HCT116 (cell line): ENCODE measurements at places on chromosomes 2 and 18. TPM values are rescaled to one million over a fixed set of nuclear protein-coding genes. Genes with fewer than 3 reads are reported as not detected.

DNA sequence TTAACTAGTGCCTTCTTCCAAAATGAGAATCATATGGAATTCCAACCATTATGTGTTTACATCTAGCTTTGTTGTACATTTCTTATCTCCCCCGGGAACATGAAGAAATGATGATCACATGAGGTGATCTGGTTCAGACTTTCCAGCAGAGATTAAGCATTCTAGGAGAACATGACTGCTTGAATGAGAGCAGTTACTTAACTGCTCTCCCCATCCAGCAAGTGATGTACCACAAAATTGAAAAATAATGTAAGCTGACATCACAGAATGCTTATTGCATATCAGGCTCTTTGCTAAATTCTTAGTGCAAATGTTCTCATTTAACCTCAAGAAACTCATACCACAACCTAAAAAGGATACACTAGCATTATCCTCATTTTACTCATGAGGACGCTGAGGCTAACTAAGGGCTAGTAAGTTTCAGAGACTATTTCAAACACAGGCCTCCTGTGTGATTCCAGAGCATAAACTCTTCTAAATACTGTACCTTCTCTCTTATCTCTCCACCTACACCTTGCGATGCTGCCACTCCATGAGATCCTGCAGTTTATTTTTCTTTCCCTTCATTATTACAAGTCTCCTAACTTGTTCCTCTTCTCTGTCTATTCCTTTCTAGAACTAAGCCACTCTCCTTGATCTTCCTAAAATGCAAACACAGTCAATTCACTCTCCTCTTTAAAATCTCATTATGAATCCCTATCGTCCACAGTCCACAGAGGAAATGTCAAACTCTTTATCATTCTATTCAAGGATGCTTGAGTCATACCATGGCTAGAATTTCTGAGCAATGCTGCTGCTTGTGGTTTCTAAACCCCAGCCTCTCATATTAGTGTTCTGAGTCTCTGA is 1224.8 kb upstream of the ZEB2 start:
- DNase-seq, result no peak

DNA sequence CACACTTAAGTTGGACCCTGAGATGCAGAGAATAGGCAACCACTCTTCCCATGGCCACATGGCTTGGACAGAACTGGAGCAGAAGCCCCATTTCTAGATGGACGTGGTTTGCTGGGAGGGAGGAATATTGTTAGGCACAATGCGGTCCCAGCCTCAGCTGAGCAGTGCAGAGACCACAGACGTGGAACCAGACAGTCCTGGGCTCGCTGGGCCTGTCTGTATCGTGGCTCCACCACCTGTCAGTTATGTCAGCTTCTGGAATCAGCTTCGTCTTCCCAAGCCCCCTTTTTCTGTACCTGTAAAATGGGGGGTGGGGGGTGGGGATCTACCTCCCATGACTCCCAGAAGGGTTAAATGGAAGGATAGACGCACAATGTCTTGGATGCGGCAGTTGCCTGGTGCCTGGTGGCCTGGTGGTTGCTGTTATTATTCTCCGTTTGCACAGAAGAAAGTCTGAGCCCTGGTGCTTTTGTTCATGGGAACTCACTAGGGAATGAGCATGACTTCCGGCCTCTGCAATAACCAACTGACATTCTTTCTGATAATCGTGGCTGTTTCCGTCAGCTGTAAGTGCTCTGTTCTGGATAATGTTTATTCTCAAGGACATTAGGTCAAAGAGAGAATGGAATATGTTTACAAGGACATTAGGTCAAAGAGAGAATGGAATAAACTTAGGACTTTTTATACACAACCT is 31.4 kb downstream of the COLEC11 start:
- DNase-seq, result no peak

- no peak for DNase-seq
These were observed 431.8 kb upstream of the MC4R start for GRCh38 chr18:60804415-60804814.

DNA sequence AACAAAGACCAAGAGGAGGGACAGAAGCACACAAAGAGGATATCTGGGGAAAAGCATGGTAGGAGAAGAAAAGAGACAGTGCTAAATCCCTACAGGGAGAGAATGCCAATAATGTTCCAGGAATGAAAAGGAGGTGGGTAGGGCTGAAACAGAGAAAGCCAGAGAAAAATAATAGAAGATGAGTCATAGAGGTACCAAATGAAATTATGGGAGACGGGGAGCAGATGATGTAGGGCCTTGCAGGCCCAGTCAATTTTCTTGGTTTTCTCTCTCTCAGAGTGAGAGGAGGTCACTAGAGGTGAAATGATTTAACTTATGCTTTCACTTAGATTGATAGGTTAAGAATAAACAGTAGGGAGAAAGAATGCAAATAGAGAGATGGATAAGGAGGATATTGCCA is 61.5 kb downstream of the RPRM start:
- DNase-seq, result no peak

DNA sequence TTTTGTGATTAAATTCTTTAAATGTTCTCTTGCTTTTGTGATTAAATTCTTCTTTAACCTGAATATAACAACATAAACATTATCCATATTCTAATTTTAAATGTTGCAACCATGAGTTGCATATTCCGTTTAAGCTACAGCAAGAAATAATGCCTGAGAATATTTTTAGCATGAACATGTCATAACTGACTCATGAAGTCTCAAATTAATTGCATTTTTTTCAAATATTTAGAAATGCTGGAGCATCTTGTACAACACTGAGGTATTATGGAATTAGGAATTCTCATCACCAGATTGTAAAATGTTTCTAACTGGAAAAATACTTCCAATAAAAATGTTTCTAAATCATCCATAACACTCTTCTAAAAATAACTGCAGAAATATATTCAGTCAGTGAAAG is 14.7 kb downstream of the ROCK2 start:
- DNase-seq, result no peak

DNA sequence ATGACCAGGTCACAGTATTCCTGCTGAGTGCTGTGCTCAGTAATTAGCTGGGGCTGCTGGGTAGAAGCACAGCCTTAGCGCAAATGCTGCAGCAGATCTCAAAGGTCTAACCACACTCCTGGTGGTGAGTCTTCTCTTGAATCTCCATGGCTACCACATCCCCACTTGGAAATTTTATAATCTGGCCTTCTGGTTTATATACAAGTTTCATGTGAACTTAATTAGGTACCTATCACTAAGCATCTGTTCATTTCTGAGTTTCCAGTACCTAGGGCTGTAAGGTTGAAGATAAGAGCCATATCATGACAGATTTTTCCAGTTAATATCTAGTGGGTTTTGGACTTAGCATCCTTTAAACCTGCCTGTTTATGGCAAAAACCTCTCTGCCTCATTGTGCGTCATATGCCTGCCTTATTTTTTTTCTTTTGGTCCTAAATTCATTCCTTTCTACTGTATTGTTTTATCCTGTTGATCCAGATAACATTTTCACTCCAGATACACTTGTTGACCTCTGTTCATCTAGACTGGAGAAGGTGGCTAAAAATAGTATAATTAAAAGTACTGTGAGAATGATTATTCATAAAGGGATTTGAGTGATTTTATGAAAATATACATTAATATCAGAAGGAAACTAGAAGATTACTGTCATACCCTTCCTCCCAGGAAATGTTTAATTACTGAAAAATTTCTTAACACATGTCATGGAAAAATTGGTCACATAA is 168.4 kb upstream of the THUMPD2 start:
- no peak for DNase-seq

GRCh38 chr18:55585065-55585919 is 2.7 kb downstream of the TCF4 start:
- DNase-seq, result no peak

DNA sequence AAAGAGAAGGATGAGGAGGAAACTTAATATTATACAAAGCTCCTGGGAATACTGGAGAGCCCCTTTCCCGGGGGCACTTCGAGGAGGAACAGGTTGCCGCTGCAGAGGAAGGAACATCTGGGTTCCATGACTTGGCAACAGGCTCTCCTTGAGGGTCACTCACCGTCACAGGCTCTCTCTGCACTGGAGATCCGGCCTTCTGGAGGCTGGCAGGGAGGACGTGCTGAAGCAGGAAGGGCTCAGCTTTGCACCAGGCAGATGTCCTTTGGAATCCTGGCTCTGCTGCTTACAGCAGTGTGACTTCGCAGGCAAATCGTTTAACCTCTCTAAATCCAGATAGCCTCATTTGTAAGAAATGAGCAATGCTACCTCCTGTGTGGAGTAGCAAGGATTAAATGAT is 2.9 kb upstream of the DPYSL5 start:
- DNase-seq, result no peak

GRCh38 chr2:69436596-69436937 is 668 bp downstream of the NFU1 start:
- no peak for DNase-seq

GRCh38 chr18:2958819-2959298 is 54.1 kb downstream of the LPIN2 start:
- DNase-seq, result no peak

- DNase-seq, result no peak
These were observed 125.6 kb upstream of the HS6ST1 start for GRCh38 chr2:128444121-128444771.

DNA sequence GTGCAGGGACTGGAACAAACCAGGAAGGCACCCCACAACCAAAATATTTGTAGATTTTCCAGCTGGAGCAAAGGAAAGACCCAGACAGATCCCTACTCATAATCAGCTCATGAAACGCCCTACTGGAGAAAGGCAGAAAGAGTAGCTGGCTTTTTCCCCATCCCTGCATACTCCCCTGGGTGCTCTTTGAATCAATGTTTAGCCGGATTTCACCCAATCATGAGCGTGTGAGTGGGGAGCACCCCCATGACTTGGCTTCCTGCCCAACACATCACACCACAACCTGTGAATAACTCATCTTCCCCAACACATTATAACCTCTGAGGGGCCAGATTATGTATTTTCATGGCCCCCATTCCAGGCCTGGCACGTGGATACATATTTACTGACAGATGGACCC is 35.1 kb upstream of the SLC14A1 start:
- DNase-seq, result no peak

DNA sequence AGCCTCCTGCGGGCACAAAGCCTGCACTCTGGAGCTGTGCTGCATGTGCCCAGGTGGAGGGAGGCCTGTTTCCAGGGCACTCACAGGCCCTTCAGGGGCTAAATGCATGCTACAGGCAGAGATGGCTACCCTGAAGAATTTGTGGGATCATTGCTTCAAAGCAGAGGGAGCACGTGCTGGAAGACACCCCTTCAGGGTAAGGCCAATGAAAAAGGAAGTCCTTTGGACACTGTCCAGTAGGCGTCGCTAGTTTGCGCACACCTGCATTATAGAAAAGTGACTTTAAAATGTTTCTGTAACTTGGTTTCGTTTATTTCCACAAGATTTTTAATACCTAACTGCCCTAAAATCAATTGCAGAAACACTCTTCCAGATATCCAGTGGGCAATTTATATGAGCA is 325.3 kb downstream of the ZNF516 start:
- DNase-seq, result no peak

DNA sequence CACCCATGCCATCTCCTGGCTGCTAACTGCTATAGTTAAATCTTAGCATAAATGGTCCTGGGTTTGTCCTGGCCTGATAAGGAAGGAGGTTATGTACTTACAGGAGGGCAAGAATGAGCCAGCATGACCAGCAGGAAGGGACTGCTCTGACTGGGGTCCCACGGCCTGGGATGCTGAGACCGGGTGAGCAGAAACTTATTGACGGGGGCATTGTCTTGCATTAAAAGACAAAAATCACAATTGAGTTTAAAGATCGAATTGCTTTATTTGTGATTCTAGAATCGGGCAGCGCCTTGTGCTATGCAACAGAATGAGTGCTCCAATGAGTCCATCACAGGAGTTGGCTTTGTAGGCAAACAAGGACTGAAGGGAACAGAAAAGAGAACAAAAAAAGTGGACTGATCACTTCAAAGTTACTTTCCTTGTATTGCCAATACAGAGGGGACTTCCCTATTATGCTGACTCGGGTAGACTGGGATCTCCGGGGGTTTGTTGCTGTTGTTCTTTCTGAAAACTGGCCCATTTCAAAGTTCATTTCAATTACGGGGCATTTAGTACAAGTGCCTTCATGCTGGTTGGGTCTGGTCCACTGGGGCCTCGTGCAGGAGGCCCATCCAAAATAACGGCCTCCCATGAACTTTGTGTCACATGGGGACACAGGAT is 87.1 kb upstream of the SLC66A3 start:
- no peak for DNase-seq

DNA sequence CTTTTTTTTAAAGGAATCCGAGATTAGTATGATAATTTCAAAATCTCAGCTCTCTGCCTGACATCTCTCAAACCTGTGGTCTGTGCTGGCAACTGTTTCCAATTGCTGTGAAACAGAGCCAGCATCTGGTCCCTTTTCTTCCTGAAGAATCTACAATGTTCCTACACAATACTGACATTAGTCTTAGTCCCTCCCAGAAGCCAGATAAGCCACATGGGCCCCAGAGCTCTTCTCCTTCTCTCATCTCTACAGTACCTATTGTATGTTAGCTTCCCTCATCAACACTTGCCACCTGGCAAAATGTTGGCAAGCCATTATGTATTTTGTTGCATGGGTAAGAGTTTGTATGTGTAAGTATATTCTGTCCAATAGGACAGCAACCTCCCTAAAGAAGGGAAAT is 62.9 kb upstream of the CDKL4 start:
- no peak for DNase-seq

DNA sequence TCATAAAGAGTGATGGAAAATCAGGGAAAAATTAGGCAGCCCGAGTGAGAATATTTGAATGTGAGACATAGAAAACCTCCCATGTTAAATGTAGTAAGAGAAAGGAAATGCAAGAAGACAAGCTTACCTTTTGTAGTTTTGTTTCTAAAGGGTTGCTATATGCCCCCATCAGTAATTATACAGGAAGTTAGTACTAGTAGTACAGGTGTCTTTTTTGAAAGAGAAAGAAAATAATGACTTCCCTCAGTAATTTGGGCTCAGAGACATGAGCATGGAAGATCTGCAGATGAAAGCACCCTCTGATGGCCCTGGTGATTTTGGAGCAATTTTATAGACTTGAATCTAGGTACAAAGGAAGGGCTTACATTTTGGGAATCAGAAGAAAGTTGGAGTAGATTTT is 80.8 kb downstream of the RHBDD1 start:
- no peak for DNase-seq

GRCh38 chr2:72278046-72278445 is 130.4 kb upstream of the CYP26B1 start:
- no peak for DNase-seq

GRCh38 chr2:46984040-46984439 is 68.4 kb upstream of the MCFD2 start:
- DNase-seq, result no peak

- DNase-seq, result no peak
These were observed 694 bp downstream of the CFAP36 start for GRCh38 chr2:55519938-55520885.

GRCh38 chr2:16071865-16072637 is 131.7 kb downstream of the MYCN start:
- no peak for DNase-seq

GRCh38 chr2:206438196-206438724 is 5.1 kb upstream of the ADAM23 start:
- DNase-seq, result no peak

MOCOS gene
- 12.1 TPM for total RNA-seq

MAP4K3 gene
- 21.4 TPM for total RNA-seq

LYPD6B gene
- 6.1 TPM for total RNA-seq

CDH7 gene
- not detected for total RNA-seq

GALNT3 gene
- 9.8 TPM for total RNA-seq

MAL gene
- total RNA-seq, result not detected

CAPN13 gene
- 0.25 TPM for total RNA-seq

C2orf49 gene
- total RNA-seq, result 17.2 TPM

CHRNG gene
- not detected for total RNA-seq

C2orf68 gene
- total RNA-seq, result 21.8 TPM

IL18R1 gene
- 1.5 TPM for total RNA-seq

TMEM182 gene
- total RNA-seq, result 8.4 TPM

KCNE4 gene
- total RNA-seq, result not detected
